Naive thymus-derived CD4-positive, alpha-beta T cell (primary cell): ENCODE measurements at places on chromosomes 16 and 17. TPM values are rescaled to one million over a fixed set of nuclear protein-coding genes. Genes with fewer than 3 reads are reported as not detected.
A peak's percentile ranks its signal among the peaks of the same experiment; 100 is the strongest.

DNA sequence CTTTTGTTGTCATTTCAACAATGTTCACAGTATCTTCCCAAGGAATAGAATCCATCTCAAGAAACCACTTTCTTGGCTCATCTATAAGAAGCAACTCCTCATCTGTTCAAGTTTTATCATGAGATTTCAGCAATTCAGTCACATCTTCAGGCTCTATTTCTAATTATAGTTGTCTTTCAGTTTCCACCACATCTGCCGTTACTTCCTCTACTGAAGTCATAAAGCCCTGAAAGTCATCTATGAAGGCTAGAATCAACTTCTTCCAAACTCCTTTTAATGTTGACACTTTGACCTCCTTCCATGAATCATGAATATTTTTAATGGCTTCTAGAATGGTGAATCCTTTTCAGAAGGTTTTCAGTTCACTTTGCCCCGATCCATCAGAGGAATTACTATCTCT lies 102.1 kb downstream of the CDH13 start:
- H3K27ac ChIP-seq = no peak overlapping the region
- DNase-seq = no peak
- H3K4me3 ChIP-seq = no peak overlapping the region
- no peaks in the 10 kb centered on the region for H3K36me3 ChIP-seq

DNA sequence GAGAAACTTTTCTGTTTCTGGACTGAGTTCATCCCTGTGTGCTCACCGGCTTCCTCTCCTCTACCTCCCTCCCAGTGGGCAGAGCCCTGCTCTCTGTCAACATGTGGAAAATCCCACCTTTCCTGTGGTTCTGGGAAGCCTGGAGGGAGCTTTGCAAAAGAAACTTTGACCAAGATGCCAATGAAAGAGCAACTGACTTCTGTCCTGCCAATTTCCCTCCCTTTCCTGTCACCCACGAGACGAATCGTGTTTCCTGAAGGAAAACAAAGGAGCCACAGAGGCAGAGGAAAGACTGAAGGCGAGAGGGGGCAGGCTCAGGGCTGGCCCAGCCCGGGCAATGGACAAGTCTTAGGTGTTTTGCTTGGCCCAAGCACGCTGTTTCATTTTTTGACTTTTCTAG lies 82.8 kb downstream of the PLCG2 start:
- no peaks in the 10 kb centered on the region for H3K27me3 ChIP-seq
- H3K4me1 ChIP-seq = no peaks in the 10 kb centered on the region
- H3K4me3 ChIP-seq = no peak overlapping the region

DNA sequence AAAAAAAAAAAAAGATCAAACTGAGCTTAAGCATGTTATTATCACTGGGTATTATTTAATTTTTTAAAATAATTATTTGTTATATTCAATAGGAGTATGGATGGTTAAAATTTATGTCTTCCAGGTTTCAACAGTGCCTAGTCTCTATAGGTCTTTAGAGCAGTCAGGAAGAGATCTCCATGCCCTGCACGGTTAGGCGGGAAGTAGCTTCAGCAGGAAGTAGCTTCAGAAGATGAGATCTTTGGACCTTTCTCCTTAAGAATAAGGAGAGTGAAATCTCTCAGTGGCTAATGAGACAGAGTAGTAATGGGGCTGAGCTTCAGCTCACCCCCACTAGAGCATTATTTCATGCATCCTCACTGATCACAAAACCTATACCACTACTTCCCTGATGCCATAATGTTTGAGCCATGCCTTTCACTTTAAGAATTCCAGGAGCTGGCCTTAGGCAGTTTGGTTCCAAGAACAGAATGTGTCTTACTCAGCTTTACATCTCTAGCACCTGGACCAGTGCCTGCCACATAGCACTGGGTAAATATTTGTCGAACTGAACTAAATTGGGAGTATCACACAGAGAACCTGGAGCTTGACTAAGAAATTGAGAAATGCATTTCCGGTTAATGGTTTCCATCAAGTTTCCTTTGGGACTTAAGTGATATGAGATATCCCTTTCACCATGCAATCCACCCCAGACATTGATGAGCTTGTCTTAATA lies 43.5 kb downstream of the SCPEP1 start:
- no peaks in the 10 kb centered on the region for H3K27me3 ChIP-seq
- H3K4me3 ChIP-seq = no peak overlapping the region
- no peaks in the 10 kb centered on the region for H3K4me1 ChIP-seq

- no peaks in the 10 kb centered on the region for H3K36me3 ChIP-seq
- no peaks in the 10 kb centered on the region for H3K27me3 ChIP-seq
- H3K4me3 ChIP-seq = no peak overlapping the region
- DNase-seq = no peak
These were observed 5.6 kb downstream of the PLEKHG4 start for GRCh38 chr16:67284699-67285646.

DNA sequence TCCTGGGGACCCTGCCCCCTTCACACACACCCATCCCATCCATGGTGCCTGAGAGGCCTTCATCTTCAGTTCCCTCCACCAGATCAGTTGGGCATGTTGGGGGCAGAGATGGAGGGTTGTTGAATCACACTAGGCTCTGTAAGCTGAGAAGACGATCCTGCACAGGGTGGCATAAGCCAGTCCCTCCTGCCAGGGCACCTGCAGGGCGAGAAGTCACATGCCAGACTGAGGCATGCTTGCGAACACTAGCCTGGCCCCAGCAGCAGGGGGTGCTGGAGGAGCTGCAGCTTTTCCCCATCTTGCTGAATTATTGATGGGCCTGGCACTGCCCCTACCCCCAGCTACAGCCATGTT lies 6.1 kb upstream of the TBX2 start:
- DNase-seq = no peak
- peaks cover 10% of the 10 kb centered on the region for H3K27me3 ChIP-seq
- no peak overlapping the region for H3K4me3 ChIP-seq

- H3K27me3 ChIP-seq = no peaks in the 10 kb centered on the region
- H3K4me1 ChIP-seq = peaks cover 6% of the 10 kb centered on the region
- H3K27ac ChIP-seq = peak overlapping the region; percentile 84
- peak overlapping the region; percentile 69 for H3K4me3 ChIP-seq
- DNase-seq = no peak
- H3K36me3 ChIP-seq = no peaks in the 10 kb centered on the region
These were observed 999 bp upstream of the FLYWCH2 start for GRCh38 chr16:2881783-2882649.

GRCh38 chr16:70612931-70613330 lies 33.4 kb upstream of the IL34 start:
- no peaks in the 10 kb centered on the region for H3K27me3 ChIP-seq
- no peak for DNase-seq
- no peaks in the 10 kb centered on the region for H3K4me1 ChIP-seq
- no peaks in the 10 kb centered on the region for H3K36me3 ChIP-seq

GRCh38 chr16:87995644-87996043 lies 44.4 kb downstream of the BANP start:
- no peak for DNase-seq
- H3K36me3 ChIP-seq = no peaks in the 10 kb centered on the region
- no peak overlapping the region for H3K4me3 ChIP-seq
- no peaks in the 10 kb centered on the region for H3K4me1 ChIP-seq
- no peaks in the 10 kb centered on the region for H3K27me3 ChIP-seq

DNA sequence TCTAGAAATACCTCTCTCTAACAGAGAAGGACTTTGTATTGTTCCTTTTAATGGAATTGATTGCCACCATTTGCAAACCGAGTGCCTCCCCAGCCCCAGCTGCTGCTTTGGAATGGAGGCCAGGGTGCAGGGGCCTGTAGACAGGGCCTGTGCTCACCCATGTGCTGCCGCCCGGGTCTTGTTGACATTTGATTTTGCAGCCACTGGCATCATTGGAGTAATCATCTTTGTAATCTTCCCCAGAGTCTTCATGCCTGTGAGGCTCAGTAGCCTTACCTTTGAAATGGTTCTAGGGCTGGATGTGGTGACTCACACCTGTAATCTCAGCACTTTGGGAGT lies 119.8 kb downstream of the CLEC16A start:
- H3K27ac ChIP-seq = no peak overlapping the region
- no peaks in the 10 kb centered on the region for H3K4me1 ChIP-seq
- H3K4me3 ChIP-seq = no peak overlapping the region
- no peak for DNase-seq
- no peaks in the 10 kb centered on the region for H3K36me3 ChIP-seq
- H3K27me3 ChIP-seq = no peaks in the 10 kb centered on the region

DNA sequence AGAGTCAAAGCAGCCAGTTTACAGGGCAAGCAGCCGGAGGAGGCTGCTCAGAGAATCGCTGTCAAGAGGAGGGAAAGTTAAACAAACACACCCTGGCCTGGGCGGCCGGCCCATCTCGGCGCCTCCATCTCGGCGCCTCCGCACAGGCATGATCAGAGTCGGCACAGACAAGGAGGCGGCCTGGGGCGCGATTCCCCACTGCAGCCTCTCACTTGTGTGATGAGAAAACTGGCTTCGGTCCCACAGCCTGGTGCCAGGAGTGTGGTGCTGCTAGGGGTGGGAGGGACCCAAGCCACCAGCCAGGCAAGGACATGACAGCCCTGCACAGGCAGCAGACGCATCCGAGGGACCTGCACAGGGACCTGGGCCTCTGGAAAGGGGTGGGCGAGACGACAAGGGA lies 17.7 kb downstream of the SLC38A10 start:
- DNase-seq = no peak
- H3K27me3 ChIP-seq = no peaks in the 10 kb centered on the region
- peaks cover 93% of the 10 kb centered on the region for H3K36me3 ChIP-seq
- H3K4me3 ChIP-seq = no peak overlapping the region
- H3K4me1 ChIP-seq = no peaks in the 10 kb centered on the region

DNA sequence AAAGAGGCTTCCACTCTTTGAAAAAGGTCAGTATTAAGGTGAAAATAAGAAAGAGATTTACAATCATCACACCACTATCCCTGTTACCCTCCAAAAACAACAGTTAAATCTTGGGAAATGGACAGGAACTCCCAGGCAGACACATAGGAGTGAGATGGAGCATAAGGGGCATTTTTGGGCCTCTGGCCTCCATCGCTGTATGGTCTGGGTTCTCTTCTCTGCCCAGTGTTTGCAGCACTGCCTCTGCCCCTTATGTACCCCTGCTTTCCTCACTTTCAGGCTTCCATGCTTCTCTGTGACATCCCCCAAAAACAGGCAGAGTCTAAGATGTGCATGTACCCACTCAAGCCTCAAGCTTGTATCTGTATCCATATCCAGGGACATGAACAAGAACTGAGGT lies 630 bp upstream of the HOXB2 start:
- H3K4me3 ChIP-seq = no peak overlapping the region
- H3K27ac ChIP-seq = peak overlapping the region; percentile 90
- DNase-seq = no peak
- H3K4me1 ChIP-seq = no peaks in the 10 kb centered on the region
- peaks cover 5% of the 10 kb centered on the region for H3K36me3 ChIP-seq

GRCh38 chr16:10385725-10386516 lies at the start of gene ATF7IP2:
Gene ATF7IP2, plus strand, starts transcription at chr16:10386061. Its CDS starts 44,560 bp downstream, at chr16:10430621.
- no peaks in the 10 kb centered on the region for H3K27me3 ChIP-seq
- peak within 1 kb of the TSS; percentile 84 for H3K27ac ChIP-seq
- H3K4me1 ChIP-seq = peaks cover 14% of the 10 kb centered on the region
- peak; percentile 68 for DNase-seq
- peak within 1 kb of the TSS; percentile 67 for H3K4me3 ChIP-seq
- H3K36me3 ChIP-seq = no peaks in the 10 kb centered on the region

DNA sequence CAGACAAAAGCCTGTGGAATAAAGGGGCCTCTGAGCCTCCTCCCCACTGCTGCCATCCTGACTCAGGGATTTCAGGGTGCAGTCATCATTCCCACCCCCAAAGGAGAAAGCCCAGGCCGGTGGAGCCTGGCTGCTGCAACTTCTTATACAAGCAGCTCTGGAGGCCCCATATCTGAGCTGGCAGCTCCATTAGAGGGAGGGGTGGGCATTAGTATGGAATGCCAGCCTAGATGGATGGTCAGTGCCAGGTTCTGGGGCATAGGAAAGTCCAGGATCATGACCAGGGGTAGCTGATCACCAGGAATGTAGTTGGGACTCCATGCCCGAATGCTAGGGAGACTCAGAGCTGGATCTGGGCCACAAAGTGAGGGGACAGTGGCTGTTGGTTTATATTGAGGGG lies 581.0 kb downstream of the KCNJ18 start:
- no peak overlapping the region for H3K27ac ChIP-seq
- H3K27me3 ChIP-seq = no peaks in the 10 kb centered on the region
- no peak for DNase-seq
- no peaks in the 10 kb centered on the region for H3K4me1 ChIP-seq
- no peaks in the 10 kb centered on the region for H3K36me3 ChIP-seq
- H3K4me3 ChIP-seq = no peak overlapping the region

DNA sequence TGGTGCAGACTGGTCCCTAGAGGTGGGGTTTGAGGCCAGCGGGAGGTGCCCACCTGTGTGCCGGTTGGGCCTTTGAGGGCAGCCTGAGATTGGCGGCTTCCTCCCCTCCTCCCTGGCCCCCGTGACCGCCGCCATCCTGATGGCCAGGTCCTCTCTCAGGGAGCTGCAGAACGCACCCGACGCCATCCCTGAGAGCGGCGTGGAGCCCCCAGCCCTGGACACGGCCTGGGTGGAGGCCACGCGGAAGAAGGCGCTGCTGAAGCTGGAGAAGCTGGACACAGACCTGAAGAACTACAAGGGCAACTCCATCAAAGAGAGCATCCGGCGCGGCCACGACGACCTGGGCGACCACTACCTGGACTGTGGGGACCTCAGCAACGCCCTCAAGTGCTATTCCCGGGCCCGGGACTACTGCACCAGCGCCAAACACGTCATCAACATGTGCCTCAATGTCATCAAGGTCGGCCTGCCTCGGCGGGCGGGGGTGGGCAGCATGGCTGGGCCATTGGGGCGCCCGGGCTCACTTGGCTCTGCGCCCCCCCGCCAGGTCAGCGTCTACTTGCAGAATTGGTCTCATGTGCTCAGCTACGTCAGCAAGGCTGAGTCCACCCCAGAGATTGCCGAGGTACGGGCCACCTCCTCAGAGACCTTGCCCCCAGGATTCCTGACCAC lies 2.8 kb downstream of the GPS1 start:
- H3K4me3 ChIP-seq = no peak overlapping the region
- no peaks in the 10 kb centered on the region for H3K27me3 ChIP-seq
- no peak for DNase-seq
- no peak overlapping the region for H3K27ac ChIP-seq

The SMIM5 gene
- 2.0 TPM for total RNA-seq

The CRHR1 gene
- total RNA-seq = not detected

The KRT26 gene
- not detected for total RNA-seq

The OR1F1 gene
- not detected for total RNA-seq
